Prostate gland (tissue), 2 donors: ENCODE measurements at places on chromosomes 4 and X. TPM values are rescaled to one million over a fixed set of nuclear protein-coding genes. Genes with fewer than 3 reads are reported as not detected.

DNA sequence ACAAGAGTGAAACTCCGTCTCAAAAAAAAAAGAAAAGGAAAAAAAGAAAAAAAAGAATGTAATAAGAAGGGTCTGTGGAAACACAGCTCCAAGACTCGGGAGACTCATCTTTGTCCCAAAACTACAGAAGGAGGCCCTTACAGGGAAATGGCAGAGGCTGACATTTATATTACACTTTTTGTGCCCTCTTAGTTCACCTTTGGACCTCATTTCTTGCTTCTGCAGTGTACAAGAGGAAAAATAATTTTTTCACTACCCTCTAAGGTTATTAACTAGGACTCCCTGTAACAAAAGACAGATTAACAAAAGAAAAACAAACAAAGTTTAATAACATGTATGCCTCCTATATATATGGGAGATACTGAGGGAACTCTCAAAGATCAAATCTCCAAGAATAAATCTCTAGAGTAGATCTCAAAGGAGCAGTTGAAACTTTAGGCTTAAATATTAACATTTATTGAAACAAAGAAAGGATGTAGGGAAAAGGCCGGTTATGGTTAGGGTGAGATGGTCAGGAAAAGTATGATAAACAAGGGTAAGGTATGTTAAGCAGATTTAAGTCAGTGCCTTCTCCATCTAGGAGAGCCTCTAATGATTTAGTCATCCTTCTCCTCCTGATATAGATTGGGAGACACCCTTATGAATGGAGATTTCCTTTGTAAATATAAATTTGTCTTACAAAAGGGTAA is 121.3 kb upstream of the JADE1 start:
- DNase-seq = no peak

DNA sequence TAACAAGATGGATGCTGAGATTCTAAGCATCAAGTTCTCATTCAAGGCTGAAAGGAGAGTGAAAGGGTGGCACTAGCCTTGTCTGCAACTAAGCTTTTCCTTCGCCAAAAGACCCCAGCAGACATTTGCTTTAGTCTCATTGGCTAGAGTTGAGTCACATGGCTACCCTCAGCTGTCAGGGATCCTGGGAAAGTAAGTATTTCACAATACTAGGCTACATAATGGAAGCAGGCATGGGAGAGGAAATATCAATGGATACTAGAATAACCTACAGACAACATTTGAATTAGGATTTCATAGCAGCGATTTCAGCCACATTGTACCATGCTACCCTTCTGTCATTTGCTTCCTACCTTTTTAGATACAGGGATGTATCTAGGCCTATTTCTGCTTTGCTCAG is 29.1 kb downstream of the MAOA start:
- DNase-seq = no peak

GRCh38 chr4:160514126-160514525 is 1411.2 kb downstream of the RAPGEF2 start:
- no peak for DNase-seq

DNA sequence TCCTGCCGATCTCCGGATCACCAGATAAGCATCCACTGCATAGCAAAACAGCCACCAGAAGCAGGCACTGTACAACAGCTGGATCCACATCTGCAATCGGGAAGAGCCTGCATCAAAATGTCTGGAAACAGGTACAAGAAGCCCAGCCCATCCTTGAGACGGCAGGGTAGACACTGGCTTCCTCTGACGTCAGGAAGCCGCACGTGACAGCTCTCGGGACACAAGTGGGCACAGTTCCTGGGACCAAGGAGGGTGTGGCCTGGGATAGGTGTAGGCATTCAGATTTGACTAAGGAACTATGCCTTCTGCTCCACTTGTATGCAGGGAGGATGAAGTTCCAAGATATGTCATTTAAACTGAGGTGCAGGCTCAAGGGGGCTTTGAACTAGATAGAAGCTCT is 6.3 kb downstream of the GPR143 start:
- no peak for DNase-seq

GRCh38 chr4:104138116-104138515 is 356.6 kb downstream of the CXXC4 start:
- DNase-seq = no peak

DNA sequence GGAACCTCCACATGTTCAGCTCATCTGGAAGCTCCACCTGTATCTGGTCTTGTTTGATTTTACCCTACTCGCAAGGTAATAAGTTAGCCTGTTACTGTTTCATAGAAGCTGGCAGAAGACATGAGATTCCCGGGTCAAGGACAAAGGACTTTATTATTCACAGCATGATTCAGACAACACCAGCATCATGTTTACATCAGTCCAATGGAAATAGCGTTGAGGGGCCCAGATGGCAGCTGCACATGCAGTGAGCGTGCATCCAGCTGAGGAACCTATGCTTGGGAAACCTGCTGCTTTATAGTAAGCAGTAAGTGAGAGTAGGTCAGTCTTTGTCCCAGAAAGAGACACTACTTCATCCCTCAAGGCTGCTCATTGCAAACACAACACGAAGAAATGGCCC is 19.8 kb downstream of the TSPAN5 start:
- DNase-seq = no peak

- no peak for DNase-seq
These were observed 192.2 kb upstream of the ARX start for GRCh38 chrX:25207803-25208475.

GRCh38 chrX:1248331-1249061 is 20.1 kb upstream of the CSF2RA start:
- DNase-seq = no peak

Gene HDX
- total RNA-seq = 2.7 TPM
